ENCODE measurements at places on chromosomes 3 and 15. TPM values are rescaled to one million over a fixed set of nuclear protein-coding genes. Genes with fewer than 3 reads are reported as not detected.

GRCh38 chr3:37824954-37825328, 36.7 kb upstream of the CTDSPL start:
- no peak for DNase-seq
- H3K27me3 ChIP-seq, result no peaks in the 10 kb centered on the region
- peaks cover 19% of the 10 kb centered on the region for H3K4me1 ChIP-seq

Gene HTR3D
- total RNA-seq, result not detected

DNA sequence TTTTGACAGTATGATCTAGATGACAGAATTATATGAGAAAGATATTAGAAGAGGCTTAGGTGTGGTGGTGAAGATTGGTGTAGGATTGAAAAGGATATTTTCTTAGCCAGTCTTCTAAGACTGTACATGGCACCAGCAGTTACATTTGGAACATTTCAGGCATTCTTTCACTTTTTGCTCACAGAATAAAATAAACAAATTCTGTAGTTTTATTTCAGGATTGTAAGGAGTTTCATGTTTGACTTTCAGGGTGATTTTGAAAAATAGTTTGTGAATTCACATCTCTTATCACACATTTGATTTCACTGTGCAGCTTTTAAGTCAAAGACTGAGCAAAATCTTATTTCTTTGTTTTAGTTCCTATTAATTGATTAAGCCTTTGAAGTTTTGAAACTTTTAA, 27.1 kb downstream of the DNAJC13 start:
- H3K27ac ChIP-seq, result no peak overlapping the region
- DNase-seq, result no peak
- peaks cover 7% of the 10 kb centered on the region for H3K4me1 ChIP-seq
- H3K27me3 ChIP-seq, result no peaks in the 10 kb centered on the region

Gene BOC
- 6.6 TPM for total RNA-seq

- H3K4me3 ChIP-seq, result no peak overlapping the region
- H3K36me3 ChIP-seq, result no peaks in the 10 kb centered on the region
- no peak overlapping the region for H3K27ac ChIP-seq
- no peak for DNase-seq
- H3K27me3 ChIP-seq, result no peaks in the 10 kb centered on the region
These were observed 70.2 kb downstream of the LRRC28 start for GRCh38 chr15:99321468-99321867.

Measured in WTC11 (cell line).